Stimulated activated CD8-positive, alpha-beta memory T cell treated with anti-CD3 and anti-CD28 coated beads, Interleukin-7, amount 100 ng/mL, for 24 hours (primary cell): ENCODE measurements at places on chromosomes 13 and 19.

- DNase-seq, result no peak
Measured at GRCh38 chr19:30734669-30735068, 362.5 kb downstream of the ZNF536 start.

GRCh38 chr19:48554385-48555091 lies 2.6 kb downstream of the SULT2B1 start:
- no peak for DNase-seq

DNA sequence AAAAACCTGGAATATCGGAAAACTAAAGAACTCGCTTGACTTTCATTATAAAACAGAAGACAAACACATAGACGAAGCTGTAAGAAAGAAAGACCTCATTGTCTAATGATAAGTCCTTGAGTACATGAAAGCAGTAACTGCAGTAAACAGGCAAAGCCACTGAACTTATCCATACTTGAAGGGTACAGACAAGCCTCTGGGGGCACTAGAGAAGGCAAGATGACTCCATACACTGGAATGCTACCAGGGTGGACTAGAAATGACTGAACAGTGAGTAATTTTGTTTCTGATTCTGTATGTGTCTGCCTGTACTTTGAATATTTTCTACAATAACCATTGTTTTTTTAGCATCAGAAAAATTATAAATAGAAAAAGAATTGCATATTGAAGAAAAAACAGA lies 507.9 kb downstream of the UQCRFS1 start:
- no peak for DNase-seq

DNA sequence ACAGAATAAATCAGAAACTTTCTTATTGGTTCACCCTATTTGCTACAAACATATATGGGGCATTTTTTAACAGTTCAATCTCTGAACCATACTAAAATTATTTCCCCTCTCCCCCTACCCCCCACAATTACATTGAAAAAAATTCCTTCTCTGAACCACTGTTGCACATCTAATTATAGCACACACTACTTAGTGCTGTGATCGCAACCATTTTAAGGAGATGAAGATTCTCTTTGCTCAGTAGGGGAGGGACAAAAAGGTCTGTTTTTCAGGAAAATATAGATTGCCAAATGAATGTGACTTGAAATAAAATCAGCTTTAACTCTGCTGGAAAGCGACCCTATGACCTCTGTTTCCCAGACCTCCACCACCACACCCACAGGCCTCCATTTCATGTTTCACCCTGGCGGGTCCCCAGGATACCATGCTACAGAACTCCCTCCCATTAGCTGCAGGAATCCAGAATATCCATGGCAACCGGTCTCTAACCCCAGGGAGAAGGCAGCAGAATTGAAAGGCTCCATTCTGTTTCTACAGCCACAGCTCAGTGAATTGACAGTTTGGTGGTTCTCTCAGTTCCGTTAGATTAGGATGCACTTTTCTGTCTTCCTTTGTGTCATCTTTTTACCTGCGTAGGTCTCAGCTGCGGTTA lies 286.3 kb downstream of the TBC1D4 start:
- no peak for DNase-seq

DNA sequence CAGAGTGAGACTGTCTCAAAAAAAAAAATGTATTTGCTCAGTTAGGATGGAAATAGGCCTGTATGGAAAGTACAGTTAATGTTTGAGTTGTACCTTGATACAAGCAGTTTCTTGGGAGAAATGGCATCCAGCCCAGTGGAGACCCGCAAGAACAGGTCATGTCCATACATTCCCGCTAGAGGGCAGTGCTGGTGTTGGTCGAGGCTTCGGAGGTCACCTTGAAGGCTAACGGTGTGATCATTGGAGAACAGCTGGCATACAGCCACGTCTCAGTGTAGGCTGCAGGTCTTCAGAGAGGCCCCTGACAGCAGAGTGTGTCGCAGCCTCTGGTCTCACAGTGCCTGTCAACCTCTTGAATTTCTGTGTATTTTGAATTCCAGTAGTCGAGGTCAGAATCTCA lies 7.5 kb downstream of the ZNF610 start:
- DNase-seq, result no peak

GRCh38 chr19:50889638-50890037 lies 16.4 kb downstream of the KLK2 start:
- no peak for DNase-seq

GRCh38 chr19:9547870-9548269 lies 9.4 kb upstream of the ZNF426 start:
- no peak for DNase-seq
